Large intestine (tissue), 12 donors: ENCODE measurements at places on chromosomes 4 and X. TPM values are rescaled to one million over a fixed set of nuclear protein-coding genes. Genes with fewer than 3 reads are reported as not detected.

ARHGEF38 gene
- polyA plus RNA-seq: 10.7 TPM

DNA sequence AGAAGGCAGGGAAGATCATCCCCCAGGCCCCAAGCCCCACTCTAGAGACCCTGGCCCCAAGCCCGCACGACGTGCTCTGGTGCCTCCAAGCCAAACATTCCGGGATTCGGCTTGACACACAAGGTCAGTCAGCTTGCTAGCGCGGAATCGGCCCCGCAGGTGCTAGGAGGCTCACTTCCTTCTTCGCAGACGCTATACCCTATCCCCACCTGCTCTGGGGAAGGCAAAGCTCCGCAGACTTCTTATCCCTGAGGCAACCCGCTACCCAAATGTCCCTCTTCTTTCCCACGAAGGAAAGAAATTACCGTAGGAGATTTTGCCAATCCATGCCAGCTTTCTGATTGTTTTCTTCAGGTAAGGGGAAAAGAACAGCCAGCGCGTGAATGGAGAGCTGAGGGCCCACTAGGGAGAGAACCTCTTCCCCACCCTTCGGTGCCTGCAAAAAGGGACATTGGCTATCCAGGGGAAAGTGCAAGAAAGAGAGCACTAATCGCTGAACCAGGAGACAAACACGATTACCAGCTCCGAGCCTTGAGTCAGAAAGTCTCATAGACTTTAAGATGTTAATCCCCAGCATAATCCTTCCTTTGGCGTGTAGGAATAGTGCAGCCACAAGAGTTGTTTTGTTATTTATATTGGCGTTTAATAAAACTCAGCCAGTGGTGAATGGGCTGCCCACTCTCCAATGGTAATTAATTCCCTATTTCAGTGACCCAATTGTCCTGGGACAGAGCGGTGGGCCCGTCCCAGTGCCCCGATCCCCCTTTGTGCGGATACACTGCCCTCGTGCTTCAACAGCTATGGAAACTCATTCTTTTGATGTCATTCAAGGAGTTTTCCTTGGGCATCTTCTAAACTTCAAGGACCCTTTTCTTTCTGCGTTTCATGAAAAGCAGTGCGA lies 5.4 kb upstream of the NEUROG2 start:
- no peaks in the 10 kb centered on the region for H3K4me1 ChIP-seq
- no peak overlapping the region for H3K27ac ChIP-seq
- H3K27me3 ChIP-seq: peaks cover 94% of the 10 kb centered on the region
- H3K36me3 ChIP-seq: no peaks in the 10 kb centered on the region
- DNase-seq: peak; percentile 14

S100P gene
- polyA plus RNA-seq: 5.0 TPM

DNA sequence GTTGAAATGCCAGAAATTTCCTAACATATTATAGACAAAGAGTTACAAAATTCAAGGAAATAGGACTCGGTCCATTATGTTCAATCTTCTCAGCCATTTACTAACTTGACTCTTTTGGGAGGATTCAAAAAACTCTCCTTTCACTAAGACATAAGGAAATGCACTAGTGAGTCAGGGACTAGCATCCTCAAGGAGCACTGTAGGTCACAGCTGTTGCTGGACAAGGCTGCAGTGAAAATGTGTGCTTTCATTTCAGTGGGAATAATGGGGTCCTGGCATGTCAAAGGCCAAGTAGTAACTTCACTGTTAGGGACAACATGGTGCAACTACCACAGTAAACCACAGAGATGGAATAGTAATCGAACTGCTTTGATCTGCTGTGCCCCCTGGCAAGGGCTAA lies 56.9 kb upstream of the ABCG2 start:
- H3K4me3 ChIP-seq: no peak overlapping the region
- H3K4me1 ChIP-seq: no peaks in the 10 kb centered on the region
- H3K27ac ChIP-seq: no peak overlapping the region
- H3K27me3 ChIP-seq: no peaks in the 10 kb centered on the region
- no peak for DNase-seq

- no peaks in the 10 kb centered on the region for H3K4me1 ChIP-seq
- no peaks in the 10 kb centered on the region for H3K36me3 ChIP-seq
- H3K27ac ChIP-seq: no peak overlapping the region
- H3K4me3 ChIP-seq: no peak overlapping the region
- DNase-seq: no peak
These were observed 16.0 kb upstream of the ERCC6L start for GRCh38 chrX:72254816-72255215.

DNA sequence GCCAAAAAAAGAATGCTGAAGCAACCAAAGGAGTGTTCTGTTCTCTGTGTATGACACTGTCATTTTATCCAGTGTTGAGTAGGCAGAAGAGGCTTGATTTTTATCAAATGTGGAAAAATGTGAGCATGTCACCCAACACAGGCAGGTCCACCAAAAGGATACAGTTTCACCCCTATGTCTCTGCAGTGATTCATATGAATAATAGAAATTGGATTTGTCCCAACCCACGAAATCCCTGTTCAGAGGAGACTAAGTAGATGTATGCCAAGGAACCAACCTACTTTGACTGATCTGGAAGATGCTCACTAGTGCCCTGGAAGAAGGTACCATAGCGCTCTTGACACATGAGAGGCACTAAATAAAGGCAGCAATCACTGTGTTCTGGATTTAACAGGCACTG lies 72.5 kb downstream of the FGF13 start:
- no peaks in the 10 kb centered on the region for H3K36me3 ChIP-seq
- H3K27ac ChIP-seq: no peak overlapping the region
- H3K4me3 ChIP-seq: no peak overlapping the region
- no peak for DNase-seq
- no peaks in the 10 kb centered on the region for H3K27me3 ChIP-seq
- H3K4me1 ChIP-seq: no peaks in the 10 kb centered on the region

LGI2 gene
- polyA plus RNA-seq: 3.0 TPM

MAD2L1 gene
- polyA plus RNA-seq: 28.7 TPM

DNA sequence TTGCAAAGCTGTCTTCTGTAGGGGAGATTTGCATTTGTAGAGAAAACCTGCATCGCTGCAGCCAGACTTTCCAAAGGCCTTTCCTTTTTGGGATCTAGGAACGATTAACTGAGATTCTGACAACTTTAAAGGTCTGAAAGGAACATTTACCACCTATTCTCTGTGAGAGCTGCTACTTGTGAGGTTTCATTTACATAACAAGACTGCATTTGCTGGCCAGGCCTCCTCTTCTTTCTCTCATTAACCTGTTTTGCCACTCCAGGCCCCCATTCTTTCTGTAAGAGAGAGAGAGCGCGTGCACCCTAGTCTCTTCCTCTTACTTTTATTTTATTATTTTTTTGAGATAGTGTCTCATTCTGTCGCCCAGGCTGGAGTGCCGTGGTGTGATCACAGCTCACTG lies 31.6 kb downstream of the TMEM31 start:
- no peaks in the 10 kb centered on the region for H3K36me3 ChIP-seq
- DNase-seq: no peak
- H3K27me3 ChIP-seq: no peaks in the 10 kb centered on the region
- H3K4me1 ChIP-seq: no peaks in the 10 kb centered on the region

DNA sequence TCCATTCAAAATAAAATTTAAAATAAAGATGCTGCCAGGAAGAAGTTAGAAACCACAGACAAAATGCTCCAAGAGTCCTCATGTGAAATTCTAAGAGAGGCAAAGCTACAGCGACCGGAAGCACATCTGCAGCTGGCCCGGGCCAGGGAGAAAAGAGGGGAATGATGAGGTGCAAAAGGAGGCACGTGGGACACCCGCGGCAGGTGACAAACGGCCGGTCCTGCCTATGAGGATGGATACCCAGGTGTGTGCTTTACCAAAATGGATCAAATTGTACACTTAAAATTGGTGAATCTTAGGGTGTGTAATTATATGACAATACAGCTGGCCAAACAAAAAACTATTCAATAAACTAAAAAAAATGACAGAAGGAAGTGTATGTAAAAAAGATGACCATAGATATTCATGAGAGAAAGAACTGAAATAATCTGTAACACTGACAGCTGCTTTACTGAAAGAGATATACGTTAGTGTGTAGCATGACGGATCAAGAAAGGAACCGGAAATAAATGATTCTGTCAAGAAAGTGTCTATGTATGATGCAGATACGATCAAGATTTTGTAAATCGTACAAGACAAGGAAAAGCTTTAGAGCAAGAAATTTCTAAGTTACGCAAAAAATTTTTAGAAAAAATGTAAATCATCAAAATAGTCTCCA lies 29.5 kb downstream of the PPP2R3B start:
- no peaks in the 10 kb centered on the region for H3K4me1 ChIP-seq
- no peak for DNase-seq
- no peak overlapping the region for H3K27ac ChIP-seq
- H3K36me3 ChIP-seq: peaks cover 14% of the 10 kb centered on the region

SYTL4 gene
- 6.0 TPM for polyA plus RNA-seq

GRCh38 chr4:174429701-174430410 lies 92.4 kb downstream of the HPGD start:
- H3K4me3 ChIP-seq: no peak overlapping the region
- H3K36me3 ChIP-seq: no peaks in the 10 kb centered on the region
- DNase-seq: no peak
- no peaks in the 10 kb centered on the region for H3K27me3 ChIP-seq

DNA sequence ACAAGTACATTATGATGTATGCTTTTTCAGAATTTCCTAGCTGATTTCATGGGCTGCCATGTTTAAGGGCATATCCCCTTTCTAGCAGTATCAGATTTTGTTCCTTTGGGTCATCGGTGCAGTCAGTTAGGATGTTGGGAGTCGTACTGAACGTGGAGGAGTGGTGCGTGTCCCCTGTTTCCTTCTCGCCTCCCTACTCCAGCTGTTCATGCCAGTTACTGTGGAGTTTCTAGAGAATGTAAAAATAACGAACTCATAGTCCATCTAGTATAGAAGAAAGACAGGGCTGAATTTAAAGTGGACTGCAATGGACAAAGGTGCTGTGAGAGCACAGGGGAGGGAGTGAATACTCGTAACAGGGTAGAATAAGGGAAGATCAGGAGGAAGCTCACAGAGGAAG lies 111.3 kb downstream of the CEP135 start:
- peaks cover 14% of the 10 kb centered on the region for H3K4me1 ChIP-seq
- H3K36me3 ChIP-seq: peaks cover 3% of the 10 kb centered on the region
- H3K4me3 ChIP-seq: no peak overlapping the region
- DNase-seq: no peak

DNA sequence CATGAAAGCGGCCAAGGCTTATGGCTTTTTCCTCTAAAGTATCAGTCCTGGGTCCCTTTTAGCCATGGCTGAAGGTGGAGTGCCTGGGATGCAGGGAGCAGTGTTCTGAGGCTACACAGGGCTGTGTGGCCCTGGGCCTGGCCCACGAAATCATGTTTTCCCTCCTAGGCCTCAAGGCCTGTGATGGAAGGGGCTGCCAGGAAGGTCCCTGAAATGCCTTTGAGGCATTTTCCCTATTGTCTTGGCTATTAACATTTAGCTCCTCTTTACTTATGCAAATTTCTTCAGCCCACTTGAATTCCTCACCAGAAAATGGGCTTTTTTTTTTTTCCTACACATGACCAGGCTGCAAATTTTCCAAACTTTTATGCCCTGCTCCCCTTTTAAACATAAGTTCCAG lies 657.0 kb downstream of the DACH2 start:
- H3K36me3 ChIP-seq: no peaks in the 10 kb centered on the region
- DNase-seq: no peak
- H3K4me3 ChIP-seq: no peak overlapping the region

GRCh38 chr4:10664408-10664807 lies 20.2 kb downstream of the CLNK start:
- DNase-seq: no peak
- no peaks in the 10 kb centered on the region for H3K36me3 ChIP-seq
- no peak overlapping the region for H3K4me3 ChIP-seq
- no peaks in the 10 kb centered on the region for H3K4me1 ChIP-seq

LRP2BP gene
- 2.6 TPM for polyA plus RNA-seq

ARMCX6 gene
- 74.6 TPM for polyA plus RNA-seq

GRCh38 chrX:140572724-140573123 lies 67.9 kb upstream of the SOX3 start:
- no peak overlapping the region for H3K27ac ChIP-seq
- H3K36me3 ChIP-seq: no peaks in the 10 kb centered on the region
- no peak overlapping the region for H3K4me3 ChIP-seq

DNA sequence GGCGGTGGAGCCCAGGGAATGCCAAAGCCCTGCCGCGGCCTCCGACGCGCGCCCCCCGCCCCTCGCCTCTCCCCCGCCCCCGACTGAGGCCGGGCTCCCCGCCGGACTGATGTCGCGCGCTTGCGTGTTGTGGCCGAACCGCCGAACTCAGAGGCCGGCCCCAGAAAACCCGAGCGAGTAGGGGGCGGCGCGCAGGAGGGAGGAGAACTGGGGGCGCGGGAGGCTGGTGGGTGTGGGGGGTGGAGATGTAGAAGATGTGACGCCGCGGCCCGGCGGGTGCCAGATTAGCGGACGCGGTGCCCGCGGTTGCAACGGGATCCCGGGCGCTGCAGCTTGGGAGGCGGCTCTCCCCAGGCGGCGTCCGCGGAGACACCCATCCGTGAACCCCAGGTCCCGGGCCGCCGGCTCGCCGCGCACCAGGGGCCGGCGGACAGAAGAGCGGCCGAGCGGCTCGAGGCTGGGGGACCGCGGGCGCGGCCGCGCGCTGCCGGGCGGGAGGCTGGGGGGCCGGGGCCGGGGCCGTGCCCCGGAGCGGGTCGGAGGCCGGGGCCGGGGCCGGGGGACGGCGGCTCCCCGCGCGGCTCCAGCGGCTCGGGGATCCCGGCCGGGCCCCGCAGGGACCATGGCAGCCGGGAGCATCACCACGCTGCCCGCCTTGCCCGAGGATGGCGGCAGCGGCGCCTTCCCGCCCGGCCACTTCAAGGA lies at the start of gene FGF2:
Gene FGF2 (plus strand): TSS at position 279 of the 705 bp plus-strand sequence. CDS start 344 bp downstream, at position 623.
- H3K4me1 ChIP-seq: no peaks in the 10 kb centered on the region
- H3K4me3 ChIP-seq: peak within 1 kb of the TSS; percentile 58
- peaks cover 55% of the 10 kb centered on the region for H3K27me3 ChIP-seq
- DNase-seq: peak; percentile 50

- no peaks in the 10 kb centered on the region for H3K36me3 ChIP-seq
- no peak for DNase-seq
- H3K27ac ChIP-seq: no peak overlapping the region
- no peaks in the 10 kb centered on the region for H3K27me3 ChIP-seq
These were observed 65.5 kb downstream of the VCX2 start for GRCh38 chrX:8105531-8105930.

- H3K27ac ChIP-seq: no peak overlapping the region
- no peak overlapping the region for H3K4me3 ChIP-seq
- no peaks in the 10 kb centered on the region for H3K36me3 ChIP-seq
- H3K4me1 ChIP-seq: no peaks in the 10 kb centered on the region
These were observed 613.5 kb downstream of the PCDH18 start for GRCh38 chr4:136918772-136919171.

GLA gene
- polyA plus RNA-seq: 123 TPM

- H3K27me3 ChIP-seq: no peaks in the 10 kb centered on the region
- no peak for DNase-seq
- H3K4me3 ChIP-seq: no peak overlapping the region
- no peaks in the 10 kb centered on the region for H3K4me1 ChIP-seq
These were observed 5.2 kb downstream of the PNMA5 start for GRCh38 chrX:152988536-152989291.

- DNase-seq: no peak
- H3K27me3 ChIP-seq: no peaks in the 10 kb centered on the region
- no peak overlapping the region for H3K4me3 ChIP-seq
- H3K27ac ChIP-seq: no peak overlapping the region
These were observed 312.8 kb upstream of the SMIM31 start for GRCh38 chr4:164441109-164441508.
